ENCODE measurements at places on chromosomes 5 and 9. TPM values are rescaled to one million over a fixed set of nuclear protein-coding genes. Genes with fewer than 3 reads are reported as not detected.

The TMEM38B gene
- 37.1 TPM for total RNA-seq

The HTR4 gene
- total RNA-seq, result not detected

The TMC1 gene
- not detected for total RNA-seq

The SNCAIP gene
- total RNA-seq, result not detected

The OTULINL gene
- total RNA-seq, result 0.64 TPM

The BARHL1 gene
- total RNA-seq, result not detected

The GABRA1 gene
- total RNA-seq, result not detected

The HMMR gene
- 3.6 TPM for total RNA-seq

The OBP2B gene
- not detected for total RNA-seq

All from tracheal epithelial cell (primary cell).